ENCODE measurements at places on chromosomes 4 and X. TPM values are rescaled to one million over a fixed set of nuclear protein-coding genes. Genes with fewer than 3 reads are reported as not detected.

The WFS1 gene
- 0.27 TPM for total RNA-seq

The FAM53A gene
- total RNA-seq = 1.6 TPM

The IQCM gene
- total RNA-seq = not detected

The SEC24B gene
- 22.2 TPM for total RNA-seq

The SAGE1 gene
- total RNA-seq = 22.9 TPM

The JCHAIN gene
- 0.27 TPM for total RNA-seq

- DNase-seq = no peak
These were observed 27.4 kb downstream of the APELA start for GRCh38 chr4:164904336-164904735.

DNA sequence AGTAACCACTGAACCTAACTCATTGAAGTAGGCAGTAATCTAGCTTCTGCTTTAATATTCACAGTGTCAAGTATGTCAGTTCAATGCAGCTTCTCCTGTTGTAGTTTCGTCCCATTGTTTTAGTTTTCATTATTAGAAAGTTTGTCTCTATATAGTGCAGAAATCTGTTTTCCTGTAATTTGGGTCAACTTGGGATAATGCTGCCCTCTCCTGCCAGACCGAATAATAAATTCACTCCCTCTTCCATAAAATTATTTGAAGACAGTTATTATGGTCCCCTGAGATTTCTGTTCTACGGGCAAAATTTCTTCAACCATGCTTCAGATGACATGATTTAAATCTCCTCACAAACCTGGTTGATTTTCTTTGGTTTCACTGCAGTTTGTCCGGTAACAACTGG is 4.6 kb upstream of the LUZP4 start:
- no peak for DNase-seq

DNA sequence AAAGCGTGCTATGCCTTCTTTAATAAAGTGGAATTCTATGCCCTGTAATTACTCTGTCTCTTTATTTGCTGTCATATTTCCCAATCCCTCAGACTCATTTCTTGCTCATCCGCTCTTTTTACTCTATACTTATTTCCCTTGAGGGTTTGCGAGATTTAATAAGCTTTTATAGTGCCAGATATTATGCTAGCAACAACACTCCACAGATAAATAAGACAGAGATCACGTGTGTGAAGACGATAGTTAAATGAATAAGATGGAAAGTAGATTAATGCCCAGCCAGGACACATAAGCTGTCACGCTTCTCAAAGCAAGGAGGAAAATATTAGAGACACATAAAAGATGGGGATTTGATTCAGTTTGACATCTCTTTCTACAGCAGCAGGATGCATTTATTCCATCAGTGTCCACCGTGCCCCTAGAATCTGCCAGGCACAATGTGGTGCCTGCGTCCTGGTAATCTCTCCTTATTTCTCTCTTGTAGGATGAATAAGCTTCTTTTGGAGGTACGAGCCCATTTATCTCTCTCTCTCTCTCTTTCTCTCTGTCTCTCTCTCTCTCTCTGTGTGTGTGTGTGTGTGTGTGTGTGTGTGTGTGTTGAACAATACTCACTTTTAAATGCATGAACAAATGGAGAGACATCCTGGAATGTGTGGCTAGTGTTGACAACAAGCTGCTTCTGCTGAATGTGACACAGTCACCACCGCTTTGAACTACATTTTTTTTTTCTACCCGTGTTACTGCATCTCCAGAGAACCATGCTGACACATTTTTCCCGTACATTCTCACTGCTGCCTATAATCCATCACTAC is 48.2 kb downstream of the TMEM156 start:
- DNase-seq = no peak

GRCh38 chrX:96455078-96455477 is 229.6 kb upstream of the DIAPH2 start:
- no peak for DNase-seq

- no peak for DNase-seq
These were observed 5.2 kb downstream of the HTT start for GRCh38 chr4:3079694-3080123.

DNA sequence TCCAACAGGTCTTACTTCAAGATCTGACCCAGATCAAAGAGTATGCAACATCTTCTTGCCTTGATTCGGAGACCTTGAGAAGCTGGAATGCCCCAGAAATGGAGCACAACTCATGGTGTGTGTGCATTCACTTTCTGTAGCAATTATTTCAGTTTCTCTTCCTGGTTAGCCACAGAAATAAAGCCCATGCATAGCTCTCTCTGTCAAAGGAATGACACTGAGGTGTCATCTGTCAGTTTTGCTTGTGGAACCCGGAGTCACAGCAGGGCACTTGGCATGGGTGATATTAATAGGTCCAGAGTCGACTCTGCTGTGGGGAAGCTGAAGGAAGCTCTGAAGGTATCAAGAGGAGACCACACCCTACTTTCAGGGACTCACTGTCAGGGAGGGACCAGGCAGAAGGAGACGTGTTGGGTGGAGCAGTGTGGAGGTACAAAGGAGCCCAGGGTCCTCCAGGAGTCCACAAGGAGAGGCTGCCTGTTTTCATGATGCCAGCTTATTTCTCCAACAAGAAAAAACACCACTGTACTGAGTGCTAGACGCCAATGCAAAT is 10.7 kb downstream of the CLNK start:
- no peak for DNase-seq

DNA sequence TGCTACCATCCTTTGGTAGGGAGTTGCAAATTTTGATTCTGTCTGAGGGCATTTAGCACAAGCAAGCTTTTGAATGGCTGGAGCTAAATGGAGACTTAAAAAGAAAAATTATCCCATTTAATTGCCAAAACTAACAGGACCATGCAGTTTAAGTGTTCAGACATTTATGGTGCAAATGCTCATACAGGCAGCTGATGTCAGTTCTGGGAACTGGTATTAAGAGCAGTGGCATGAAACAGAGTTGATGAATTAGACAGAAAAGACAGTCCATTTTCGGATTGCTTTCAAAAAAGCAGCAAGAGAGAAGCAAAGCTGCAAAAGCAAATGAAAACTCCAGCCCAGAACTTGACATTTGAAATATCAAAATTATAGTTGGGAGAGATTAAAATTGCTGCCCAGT is 1.3 kb downstream of the SCRG1 start:
- DNase-seq = no peak

All from K562 (cell line).